EH (cell line): ENCODE measurements at places on chromosomes 5 and 9.

DNA sequence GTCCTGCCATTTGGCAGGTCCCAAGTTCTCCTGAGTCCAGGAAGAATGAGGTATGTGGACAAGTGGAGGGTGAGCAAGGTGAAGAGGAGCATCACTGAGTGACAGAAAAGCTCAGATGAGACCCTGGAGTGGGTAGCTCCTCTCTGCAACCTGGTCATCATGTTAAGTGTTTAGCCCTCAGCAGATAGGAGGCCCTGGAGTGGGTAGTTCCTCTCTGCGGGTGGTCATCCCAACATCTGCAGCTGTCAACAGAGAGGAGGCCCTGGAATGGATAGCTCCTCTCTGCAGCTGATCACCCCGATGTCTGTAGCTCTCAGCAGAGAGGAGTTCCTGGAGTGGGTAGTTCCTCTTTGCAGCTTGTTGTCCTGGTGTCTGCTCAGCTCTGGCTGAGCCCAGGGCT is 48.4 kb downstream of the NDUFAF2 start:
- no peak for DNase-seq

GRCh38 chr5:143922718-143923117 is 110.8 kb downstream of the HMHB1 start:
- peak; percentile 84 for DNase-seq

DNA sequence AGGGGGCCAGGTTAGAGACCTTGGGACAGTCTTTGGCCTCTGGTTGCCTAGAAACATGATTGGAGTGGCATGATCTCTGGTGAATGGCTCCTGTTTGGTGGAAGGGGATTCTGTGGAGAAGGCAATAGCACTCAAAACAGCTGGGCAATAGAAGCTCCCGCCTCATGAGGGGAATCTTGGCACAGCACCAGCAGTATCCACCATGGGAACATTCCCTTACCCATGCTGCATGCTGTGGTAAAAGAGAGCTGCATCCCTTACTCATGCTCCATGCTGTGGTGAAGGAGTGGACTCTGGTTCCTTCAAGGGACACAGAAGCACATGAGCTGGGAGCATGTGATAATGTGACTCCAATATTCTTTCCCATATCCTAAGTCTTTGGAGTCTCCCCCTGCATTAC is 160.6 kb downstream of the PJA2 start:
- DNase-seq = no peak

- DNase-seq = no peak
These were observed 186.4 kb downstream of the MELK start for GRCh38 chr9:36759141-36759540.

GRCh38 chr5:135708481-135709207 is 125.8 kb upstream of the SLC25A48 start:
- DNase-seq = no peak

GRCh38 chr5:166074582-166075481 is 2216.6 kb upstream of the WWC1 start:
- DNase-seq = no peak

DNA sequence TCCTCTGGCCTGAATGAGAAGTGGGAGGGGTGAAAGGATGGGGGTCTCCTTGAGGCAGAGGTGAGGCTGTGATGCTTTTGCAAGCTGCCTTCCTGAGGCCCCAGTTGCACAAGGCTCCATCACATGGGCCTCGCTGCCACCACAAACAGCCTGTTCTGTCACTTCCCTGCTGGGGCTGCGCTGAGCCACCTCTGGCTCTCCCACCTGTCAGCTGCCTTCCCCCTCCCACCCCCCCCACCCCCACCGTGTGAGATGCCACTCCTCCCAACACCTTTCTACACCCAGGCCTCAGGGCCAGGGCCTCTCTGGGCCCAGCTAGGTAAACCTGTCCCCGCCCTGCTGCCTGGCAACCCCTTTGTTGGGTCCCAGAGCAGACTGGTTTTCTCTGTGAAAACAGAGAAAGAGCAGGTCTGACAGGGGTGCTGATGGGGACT is 4.5 kb upstream of the PDLIM4 start:
- no peak for DNase-seq

DNA sequence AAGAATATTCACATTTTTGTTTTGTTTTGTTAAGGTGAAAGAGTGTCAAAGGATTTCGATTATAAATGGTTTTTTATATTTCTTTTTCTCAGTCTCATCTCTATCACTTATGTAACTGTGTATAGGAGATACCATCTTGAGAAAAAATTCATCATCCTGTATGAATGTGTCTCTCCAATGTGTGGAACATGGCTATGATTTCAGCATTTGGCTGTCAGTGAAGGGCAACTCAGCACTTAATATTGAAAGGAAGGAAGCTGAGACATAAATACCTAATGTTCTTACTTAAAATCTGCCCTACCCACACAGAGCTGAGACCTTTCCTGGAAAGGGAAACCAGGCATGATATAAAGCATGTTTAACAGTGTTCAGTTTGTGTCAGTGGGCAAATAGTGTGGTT is 474.2 kb upstream of the RIOK2 start:
- no peak for DNase-seq

DNA sequence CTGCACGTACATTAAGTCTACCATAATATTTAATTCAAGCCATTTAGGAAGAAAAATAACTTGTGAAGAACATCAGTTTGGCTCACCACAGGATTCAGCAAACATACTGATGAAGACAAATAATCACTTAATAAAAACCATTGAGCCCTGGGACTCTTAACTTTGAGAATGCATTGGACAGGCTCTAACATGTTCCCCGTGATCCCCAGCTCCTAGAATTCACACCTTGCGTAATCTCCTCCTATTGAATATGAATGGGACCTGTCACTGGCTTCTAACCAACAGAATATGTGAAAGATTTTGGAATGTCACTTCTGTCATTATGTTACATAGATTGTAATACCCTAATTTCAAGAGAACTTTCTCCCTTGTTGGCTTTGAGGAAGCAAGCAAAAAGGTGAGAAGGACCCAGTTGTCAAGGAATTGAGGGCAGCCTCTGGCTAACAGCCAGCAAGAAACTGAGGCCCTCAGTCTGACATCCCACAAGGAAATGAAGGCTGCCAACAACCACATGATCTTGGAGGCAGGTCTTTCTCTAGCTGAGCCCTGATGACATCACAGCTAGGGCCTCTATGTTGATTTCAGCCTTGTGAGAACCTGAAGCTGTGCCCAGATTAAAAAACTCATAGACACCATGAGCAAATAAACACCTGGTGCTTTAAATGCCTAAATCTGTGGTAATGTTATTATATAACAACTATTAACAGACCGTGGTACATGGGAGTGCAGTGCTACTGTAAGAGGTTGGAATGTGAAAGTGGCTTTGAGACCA is 433.2 kb downstream of the SEMA5A start:
- peak; percentile 22 for DNase-seq

DNA sequence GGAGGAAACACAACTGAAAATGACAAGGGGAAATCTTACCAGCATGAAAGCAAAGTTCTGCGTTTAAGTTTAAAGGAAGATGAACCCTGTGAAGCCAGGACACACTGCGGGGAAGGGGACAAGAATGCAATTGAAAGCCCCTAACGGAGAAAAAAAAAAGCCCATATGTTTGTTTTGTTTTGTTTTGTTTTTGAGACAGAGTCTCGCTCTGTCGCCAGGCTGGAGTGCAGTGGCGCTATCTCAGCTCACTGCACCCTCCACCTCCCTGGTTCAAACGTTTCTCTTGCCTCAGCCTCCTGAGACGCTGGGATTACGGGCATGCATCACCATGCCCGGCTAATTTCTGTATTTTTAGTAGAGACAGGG is 2.9 kb downstream of the STK10 start:
- DNase-seq = no peak

DNA sequence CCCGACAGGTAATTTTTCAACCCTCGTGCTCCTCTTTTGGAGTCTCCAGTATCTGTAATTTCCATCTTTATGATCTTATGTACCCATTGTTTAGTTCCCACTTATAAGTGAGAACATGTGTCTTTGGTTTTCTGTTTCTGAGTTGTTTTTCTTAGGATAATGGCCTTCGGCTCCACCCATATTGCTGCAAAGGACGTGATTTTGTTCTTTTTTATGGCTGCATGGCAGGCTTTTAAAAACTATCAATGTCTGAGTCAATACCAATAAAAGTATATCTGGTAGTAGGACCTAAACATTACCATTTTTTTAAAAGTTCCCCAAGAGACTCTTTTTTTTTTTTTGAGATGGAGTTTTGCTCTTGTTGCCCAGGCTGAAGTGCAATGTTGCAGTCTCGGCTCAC is 3.9 kb upstream of the SLC26A2 start:
- DNase-seq = peak; percentile 80

DNA sequence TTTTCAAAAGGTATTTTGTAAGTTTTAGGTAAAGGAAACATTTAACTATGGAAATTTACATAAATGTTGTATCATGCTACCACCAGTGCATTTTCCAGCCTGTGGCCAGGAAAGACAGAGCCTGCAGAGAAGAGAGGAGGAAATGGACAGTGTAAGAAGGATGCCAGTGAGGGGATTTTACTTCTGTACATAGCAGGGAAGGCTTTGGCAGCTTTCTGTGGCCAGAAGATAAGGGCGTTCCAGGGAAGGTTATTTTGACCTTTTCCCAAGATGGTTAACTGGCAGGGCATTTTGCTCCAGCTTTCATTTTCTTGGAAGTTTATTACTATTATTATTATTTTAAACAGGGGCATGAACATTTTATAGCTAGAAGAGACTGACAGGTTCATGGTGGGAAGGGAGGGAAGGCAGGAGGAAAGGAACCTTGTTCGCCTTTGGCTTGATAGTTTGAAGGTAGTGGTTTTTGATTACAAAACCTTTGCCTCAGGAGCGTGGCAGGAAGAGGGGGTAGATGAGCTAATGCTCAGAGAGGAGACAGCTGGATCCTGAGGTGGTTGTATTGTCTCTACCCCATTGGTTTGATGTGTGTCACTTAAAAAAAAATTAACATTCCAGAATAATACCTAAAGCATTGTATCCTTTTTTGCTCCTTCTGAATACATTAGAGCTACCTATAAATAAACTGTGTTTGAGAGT is 4.1 kb downstream of the ISOC1 start:
- DNase-seq = no peak

- DNase-seq = no peak
These were observed 95.5 kb downstream of the PAX5 start for GRCh38 chr9:36938617-36939016.

DNA sequence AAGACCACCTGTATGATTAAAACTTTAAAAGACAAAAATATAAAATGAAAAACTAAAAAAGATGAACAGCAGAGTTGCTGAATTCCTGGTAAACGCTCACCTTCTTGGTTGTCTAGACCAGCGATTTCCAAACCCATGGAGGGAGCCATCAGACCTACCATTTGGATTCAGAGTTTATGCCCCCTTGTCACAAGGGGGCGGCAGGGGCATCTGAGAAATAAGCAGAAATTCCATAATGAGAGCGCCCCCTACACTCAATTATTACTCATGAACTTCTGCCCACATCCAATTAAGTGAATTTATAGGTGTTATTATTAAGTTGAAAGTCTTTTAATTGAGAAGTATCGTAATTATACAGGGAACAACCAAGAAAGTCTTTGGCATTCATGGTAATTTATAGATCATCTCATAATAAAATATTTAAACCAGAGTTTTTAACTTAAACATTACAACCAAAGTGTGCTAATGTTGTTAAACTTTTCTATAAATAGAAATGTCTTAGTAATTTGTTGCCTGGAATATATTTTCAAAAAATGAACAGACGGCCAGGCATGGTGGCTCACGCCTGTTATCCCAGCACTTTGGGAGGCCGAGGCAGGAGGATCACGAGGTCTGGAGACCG is 35.2 kb upstream of the SPATA31C2 start:
- DNase-seq = peak; percentile 81

DNA sequence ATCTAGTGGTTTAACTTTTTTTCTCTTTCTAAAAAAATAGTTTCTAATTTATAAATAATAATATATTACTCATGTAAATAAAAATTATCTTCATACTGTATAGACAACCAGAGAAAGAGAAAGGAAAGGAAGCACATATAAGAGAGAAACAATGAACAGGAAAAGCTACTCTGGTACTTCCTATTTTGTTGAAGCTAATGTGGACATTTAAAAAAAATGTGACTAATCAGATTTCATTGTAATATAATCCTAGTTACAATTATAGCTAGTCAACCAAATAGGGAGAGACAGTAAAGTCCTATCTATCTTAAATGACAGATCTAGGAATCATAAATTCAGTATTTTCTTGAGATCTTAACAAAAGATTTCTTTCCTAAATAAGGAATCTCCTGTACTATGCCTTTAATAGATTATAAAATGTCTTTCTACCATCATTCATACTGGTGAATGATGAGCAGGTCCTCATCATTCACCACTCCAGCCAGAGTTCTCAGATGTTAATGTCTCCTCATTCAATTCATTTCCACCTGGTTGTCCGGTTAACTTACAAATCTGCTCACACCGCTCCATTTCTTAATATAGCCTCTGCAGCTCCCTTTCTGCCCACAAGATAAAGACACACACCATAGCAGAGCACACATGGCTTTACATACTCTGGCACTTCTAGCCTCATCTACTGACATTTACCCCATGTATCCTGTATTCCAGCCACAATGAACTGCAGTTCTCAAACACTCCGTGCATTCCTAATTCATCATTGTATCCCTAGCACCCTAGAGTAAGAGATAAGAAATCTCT is 30.9 kb downstream of the ZFR start:
- peak; percentile 6 for DNase-seq
